ENCODE measurements at places on chromosomes 12 and 14.

GRCh38 chr12:5808981-5809380, 136.1 kb downstream of the ANO2 start:
- H3K27me3 ChIP-seq, result peaks cover 4% of the 10 kb centered on the region
- no peak overlapping the region for H3K27ac ChIP-seq
- H3K4me1 ChIP-seq, result no peaks in the 10 kb centered on the region
- H3K4me3 ChIP-seq, result no peak overlapping the region
- no peaks in the 10 kb centered on the region for H3K36me3 ChIP-seq

DNA sequence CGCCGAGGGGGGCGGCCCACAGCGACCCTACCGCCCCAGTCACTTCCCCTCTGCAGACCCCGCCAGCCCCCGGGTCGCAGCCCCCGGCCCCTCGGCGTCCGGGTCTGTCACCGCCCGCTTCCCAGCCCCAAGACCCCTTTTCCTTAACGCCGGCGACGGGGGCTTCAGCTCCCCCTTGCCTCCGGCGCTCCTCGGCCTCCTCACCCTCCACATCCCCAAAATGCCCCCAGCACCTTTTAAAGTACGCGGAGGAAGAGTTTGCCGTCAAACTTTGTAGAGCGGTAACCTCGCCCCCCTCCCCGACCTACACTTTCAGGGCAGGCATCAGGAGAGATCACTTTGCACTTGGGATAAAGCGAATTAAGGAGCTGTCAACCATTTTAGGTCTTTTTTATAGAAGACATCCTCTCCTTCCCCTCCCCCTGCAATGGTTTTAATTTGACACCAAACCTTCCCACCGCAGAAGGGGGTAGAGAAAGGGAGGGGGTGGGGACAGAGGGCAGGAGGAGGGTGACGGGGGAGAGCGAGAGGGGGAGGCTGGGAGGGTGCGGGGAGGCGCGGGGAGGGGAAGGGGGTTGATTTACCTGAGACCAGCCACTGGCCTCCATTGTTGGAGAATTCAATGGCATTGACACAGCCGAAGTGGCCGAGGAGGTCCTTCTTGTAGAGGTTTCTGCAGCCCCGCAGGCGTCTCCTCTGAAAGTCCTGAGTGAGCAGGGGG, 578 bp downstream of the DCAF5 start:
- no peak for DNase-seq
- peaks cover 33% of the 10 kb centered on the region for H3K27me3 ChIP-seq
- H3K36me3 ChIP-seq, result peaks cover 19% of the 10 kb centered on the region

DNA sequence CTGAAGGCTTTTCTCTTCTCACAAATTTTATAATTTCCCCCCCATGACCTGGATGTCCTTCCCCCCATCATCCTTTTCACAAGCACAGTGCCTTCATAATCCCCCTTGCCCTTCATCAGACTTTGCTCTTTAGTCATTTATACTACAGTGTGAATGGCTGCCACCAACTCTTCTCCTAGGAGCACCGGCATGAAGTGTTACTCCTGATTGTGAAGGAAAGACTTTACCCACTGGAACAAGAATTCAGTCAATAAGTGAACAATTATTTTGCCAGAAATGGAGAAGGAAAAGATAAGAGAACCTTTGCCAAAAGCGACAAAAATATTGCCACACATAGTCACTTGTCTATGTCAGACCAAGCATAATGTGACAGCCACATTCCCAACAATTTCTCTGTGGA, 5.0 kb downstream of the SERPINA9 start:
- no peak overlapping the region for H3K27ac ChIP-seq
- no peaks in the 10 kb centered on the region for H3K4me1 ChIP-seq
- H3K36me3 ChIP-seq, result no peaks in the 10 kb centered on the region
- H3K27me3 ChIP-seq, result no peaks in the 10 kb centered on the region

DNA sequence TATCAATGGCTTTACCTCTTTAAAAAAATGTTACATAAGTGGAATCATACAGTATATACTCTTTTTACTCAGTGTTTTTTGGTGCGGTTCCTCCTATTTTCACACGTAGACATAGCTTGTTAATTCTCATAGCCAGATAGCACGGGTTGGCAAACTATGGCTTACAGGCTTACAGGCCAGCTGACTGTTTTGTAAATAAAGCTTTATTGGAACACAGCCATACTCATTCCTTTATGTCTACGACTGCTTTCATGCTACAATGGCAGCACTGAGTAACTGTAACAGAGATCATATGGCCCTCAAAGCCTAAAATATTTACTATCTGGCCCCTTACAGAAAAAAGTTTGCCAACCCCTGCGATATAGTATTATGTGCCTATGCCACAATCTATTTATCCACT, 5.8 kb upstream of the DAAM1 start:
- H3K4me1 ChIP-seq, result no peaks in the 10 kb centered on the region
- H3K36me3 ChIP-seq, result no peaks in the 10 kb centered on the region
- no peak overlapping the region for H3K27ac ChIP-seq
- H3K27me3 ChIP-seq, result peaks cover 43% of the 10 kb centered on the region
- no peak for DNase-seq
